ENCODE measurements at places on chromosomes 1 and 21. TPM values are rescaled to one million over a fixed set of nuclear protein-coding genes. Genes with fewer than 3 reads are reported as not detected.

ADAM30 gene
- not detected for total RNA-seq

ADAMTS4 gene
- 13.9 TPM for total RNA-seq

LEPR gene
- 15.9 TPM for total RNA-seq

ALX3 gene
- total RNA-seq: not detected

LMOD1 gene
- 1.2 TPM for total RNA-seq

UBE2U gene
- not detected for total RNA-seq

RYR2 gene
- not detected for total RNA-seq

Measured in endothelial cell of coronary artery (primary cell).